ENCODE measurements at places on chromosomes 7 and 10.

GRCh38 chr7:73954181-73954580 is 73.8 kb upstream of the ELN start:
- DNase-seq, result no peak

DNA sequence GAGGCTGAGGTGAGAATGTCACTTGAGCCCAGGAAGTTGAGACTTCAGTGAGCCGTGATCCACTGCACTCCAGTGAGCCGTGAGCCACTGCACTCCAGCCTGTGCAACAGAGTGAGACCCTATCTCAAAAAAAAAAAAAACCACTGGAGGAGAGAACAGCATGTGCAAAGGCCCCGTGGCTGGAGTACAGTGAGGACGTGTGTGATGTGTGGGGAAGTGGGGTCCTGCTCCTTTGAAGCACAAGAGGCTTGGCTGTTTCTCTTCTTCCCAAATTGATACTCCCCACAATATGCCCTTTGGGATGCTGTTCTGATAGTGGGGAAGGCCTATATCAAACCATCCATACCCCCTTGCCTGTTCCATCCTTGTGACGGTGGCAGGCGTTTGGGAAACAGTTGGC is 68.2 kb downstream of the C10orf105 start:
- DNase-seq, result no peak

DNA sequence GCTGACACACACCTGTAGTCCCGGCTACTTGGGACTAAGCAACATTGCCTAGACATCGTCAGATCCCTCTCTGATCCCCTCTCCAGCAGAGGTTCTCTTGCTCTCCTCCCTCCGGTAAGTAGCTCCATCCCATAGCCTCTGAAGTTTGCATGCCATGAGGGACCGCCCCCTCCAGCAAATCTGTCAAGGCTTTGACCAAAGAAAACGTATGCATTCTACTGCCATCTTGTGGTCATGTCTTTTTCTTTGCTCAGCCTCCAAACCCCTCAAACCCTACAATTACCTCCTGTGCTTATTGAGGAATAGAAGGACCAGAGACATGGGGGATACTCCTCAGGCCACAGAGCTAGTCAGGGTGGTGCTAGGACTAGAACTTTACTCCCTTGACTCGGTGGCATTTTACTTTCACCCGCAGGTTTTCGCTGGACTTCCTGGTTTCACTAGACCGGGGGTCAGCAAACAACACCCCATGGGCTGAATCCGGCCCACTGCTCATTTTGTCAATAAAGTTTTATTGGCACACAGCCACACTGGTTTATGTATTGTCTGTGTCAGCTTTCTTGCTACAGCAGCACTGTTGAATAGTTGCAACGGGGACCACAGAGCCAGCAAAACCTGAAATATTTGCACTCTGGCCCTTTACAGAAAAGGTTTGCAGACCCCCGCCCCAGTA is 202.6 kb upstream of the FOXK1 start:
- no peak for DNase-seq

DNA sequence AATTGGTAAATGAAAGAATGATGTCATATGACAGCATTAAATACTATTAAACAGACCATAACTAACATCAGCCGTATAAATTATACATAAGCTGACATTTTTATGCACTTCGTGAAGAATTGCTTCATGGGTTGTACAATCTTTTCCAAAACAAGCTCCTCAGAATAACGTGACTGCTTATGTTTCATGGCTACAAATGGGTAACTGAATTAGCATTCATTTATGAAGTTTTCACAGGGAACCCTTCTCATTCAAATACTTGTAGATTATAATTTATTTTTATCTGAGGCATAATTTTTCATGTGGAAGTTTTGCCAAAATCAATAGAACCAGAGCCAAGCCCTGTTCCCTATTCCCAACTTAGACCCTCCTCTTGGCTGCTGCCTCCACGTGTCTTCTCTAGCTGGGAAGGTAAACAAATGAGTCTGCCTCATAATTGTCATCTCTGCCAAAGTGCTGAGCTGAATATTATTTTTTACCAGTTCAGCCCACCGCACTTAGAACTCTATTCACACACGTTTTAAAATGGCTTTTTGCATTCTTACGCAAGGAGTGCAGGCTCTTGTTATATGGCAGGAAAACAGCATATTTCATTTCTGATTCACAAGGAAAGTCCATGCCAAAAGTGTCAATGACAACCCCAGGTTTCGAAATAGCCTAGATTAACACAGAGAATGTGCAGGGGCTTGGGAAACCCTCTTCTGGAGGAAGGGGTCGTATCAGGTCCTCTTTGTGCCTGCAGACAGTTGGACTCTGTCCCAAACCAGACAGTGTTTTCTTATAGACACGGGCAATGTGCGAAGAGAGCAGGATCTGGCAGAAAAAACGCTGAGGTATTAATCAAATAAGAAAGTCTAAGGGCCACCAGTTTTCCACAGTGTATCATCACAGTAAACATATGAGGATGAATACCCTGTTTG is 370.7 kb upstream of the MGMT start:
- DNase-seq, result no peak

GRCh38 chr7:85471307-85471706 is 284.5 kb upstream of the SEMA3D start:
- DNase-seq, result no peak

GRCh38 chr7:36966039-36966438 is 241.7 kb upstream of the AOAH start:
- no peak for DNase-seq

DNA sequence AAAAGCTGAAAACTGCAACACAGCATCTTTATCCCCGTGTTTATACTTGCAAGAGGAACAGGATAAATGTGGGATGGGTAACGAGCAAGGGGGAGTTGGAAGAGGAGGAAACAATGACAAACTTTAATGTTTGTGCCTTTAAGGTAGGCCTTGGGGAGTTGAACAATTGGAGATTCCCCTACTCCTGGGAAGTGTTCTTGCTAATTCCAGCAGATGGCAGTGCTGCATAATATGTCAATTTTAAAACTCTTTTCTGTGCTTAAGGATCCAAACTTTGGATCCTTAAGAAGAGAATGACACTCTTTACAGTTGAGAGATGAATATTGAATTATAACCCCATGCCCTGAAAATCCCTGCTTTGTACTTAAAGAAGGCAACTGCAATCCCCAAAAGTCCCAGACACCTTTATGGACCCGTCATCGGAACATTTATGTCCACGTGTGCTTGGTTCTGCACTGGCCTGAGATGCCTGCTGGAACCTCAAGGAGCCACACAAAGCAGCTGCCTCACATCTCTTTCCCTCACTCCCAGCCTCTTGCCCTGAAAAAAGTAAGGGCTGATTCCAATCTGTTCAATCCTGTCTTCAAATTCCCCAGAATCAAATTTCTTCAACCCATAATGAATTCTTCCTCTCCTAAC is 12.0 kb downstream of the IFIT5 start:
- no peak for DNase-seq

DNA sequence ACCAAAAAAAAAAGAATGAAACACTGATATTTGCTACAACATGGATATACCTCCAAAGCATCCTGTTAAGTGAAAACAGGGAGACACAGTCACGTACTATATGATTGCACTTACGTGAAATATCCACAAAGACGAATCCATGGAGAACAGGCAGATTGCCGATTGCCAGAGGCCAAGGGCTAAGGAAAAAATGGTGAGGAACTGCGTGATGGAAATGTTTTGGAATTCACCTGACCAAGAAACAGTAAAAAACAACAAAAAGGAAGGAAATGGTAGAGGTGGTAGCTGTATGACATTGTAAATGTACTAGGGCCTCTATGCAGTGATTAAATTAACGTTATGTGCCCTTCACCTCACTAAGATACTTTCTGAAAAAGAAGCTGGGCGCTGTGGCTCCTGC is 44.1 kb upstream of the GTF2IRD1 start:
- no peak for DNase-seq

- DNase-seq, result no peak
Measured at GRCh38 chr7:118109607-118110006, 74.4 kb upstream of the LSM8 start.

DNA sequence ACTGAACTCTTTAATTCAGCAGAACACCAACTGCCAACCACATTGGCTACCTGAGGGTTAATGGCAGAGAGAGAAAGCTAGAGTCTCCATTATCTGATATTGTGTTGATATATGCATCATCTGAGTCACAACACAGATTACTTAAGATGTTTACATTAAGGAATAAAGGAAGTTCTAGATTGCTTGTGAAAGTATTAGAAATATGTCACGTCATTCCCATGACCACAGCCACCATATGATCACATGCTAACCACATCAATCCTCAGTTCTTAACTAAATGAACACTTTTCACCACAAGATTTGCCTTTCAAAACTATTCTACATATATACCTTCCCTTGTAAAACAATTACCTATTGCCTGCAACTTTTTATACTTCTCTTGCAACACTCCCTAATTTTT is 337.9 kb downstream of the FGFR2 start:
- DNase-seq, result no peak

- no peak for DNase-seq
Measured at GRCh38 chr10:97207756-97208346, 22.1 kb upstream of the SLIT1 start.
